ENCODE measurements at places on chromosomes 11 and 22.

DNA sequence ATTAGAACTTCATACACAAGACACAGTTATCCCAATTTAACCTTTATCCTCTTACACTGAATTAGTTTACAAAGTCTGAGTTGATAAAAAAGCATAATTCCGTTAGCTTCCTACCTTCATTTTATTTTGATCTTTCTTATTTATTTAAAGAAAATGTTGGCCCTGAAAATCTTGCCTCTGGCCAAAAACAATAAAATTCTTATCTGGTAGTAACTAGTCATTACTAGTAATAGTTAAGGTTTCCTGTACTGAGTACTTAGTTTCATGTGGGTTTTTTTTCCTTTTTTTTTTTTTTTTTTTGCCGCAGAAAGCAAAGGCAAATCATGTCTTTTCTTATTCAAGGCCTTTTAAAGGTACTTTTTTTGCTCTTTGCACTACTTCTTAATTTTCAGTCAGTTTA, 120.6 kb downstream of the PAX6 start:
- DNase-seq = no peak

- no peak for DNase-seq
Observed at GRCh38 chr11:43738600-43739409, 58.3 kb downstream of the HSD17B12 start.

DNA sequence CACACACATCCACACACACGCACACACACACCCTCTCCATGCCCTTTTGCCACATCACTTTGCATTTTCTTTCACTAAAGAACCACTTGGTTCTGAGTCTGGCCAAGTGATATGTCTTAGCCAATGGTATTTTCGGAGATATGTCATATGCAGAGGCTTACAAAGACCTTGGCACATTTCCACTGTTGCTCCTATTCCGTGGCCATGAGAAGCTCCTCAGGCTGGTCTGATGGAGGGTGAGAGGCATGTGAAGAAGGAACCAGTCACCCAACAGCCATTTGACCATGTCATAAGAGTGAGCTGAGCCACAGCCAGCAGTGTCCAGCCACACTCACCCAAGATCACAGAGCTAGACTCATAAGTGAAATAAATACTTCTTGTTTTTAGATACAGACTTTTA, 212.6 kb upstream of the NAV2 start:
- no peak for DNase-seq

DNA sequence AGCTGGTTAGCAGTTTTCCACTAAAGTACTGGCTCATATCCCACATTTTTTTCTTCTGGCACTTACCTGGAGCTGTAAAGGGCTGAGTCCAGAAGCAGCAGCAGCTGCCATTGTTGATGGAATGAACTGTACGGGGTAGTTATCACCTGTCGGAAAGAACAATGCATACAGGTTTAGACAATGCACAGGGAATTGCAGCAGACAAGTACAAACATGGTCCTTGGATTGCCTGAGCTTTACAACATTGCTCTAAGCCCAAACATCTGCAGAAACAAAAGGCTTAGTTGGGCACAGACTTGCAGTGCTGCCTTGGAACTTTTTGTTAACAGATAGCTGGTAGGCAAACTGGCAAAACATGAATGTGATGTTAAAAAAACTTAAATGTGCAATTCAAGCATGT, 258.8 kb downstream of the SOX6 start:
- no peak for DNase-seq

- DNase-seq = no peak
Observed at GRCh38 chr11:105000797-105001196, 22.2 kb downstream of the CASP5 start.

DNA sequence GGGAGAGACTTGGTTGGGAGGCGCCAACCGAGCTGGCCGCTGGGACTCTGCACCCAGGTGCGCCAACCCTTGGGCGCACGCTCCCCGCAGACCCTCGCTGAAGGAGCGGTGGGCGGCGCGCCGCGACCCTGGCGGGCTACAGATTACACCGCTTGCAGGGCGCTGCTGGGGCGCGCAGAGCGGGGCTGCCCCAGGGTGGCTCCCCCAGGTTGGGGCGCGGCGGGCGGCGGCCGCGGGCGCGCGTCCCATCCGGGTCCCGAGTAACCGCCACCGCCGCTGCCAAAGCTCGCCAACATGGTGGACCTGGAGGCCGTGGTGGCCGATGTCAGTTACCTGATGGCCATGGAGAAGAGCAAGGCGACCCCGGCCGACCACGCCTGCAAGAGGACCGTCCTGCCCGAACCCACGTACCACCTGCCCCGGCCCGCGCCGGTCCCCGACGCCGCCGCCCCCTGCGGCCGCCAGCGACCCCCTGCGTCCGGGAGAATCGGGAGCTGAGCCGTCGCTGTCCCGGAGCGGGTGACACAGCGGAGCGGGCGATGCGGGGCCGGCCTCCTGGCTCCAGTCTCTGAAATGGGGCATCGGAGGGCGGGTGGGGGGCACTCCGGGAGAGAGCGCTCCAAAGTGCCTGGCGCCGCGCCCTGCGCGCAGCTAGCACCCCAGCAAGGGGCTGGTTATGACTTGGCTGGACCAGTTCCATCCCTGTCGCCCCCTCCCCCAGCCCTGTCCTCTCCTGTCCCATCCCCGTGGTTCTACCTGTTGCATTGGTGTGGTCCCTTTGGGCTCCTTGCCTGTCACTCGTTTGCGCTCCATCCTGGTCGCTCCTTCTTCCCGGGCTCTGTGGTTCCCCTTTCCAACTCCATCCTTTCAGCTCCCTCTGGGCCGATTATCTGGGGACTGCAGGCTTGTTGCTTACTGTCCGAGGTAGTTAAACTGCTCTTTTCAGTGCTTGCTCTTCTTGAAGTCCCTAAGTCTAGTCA, 143.3 kb upstream of the GRK3 start:
- no peak for DNase-seq

DNA sequence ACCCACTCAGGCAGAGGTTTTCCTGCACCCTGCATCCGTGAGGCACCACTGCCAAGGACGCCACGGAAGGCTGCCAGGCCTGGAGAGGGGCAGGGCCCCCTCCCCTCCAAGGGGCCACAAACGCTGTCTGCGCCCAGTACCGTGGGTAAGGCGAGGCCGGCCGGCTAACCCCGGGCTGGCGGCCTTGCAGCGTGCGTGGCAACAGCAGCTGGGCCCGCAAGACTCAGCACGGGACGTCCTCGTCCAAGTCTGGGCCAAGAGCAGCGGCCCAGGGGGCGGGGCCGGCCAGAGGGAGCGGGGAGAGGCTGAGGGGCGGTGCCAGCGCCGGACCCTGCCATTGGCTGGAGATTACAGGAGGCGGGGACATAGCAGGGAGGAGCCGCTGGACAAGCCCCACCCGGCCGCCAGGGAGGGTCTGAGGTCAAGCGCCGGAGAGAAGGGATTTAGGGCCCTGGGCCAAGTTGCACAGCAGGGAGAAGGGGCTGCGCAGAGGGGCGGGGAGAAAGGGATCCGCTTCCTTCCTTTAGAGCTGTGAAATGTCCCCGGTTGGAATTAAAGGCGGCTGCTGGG, 16.0 kb downstream of the SLC43A1 start:
- peak; percentile 43 for DNase-seq

- no peak for DNase-seq
Observed at GRCh38 chr11:75333807-75334140, 17.7 kb downstream of the ARRB1 start.

- DNase-seq = no peak
Observed at GRCh38 chr11:124867700-124868099, 2.5 kb downstream of the ROBO3 start.

- no peak for DNase-seq
Observed at GRCh38 chr11:127458561-127458960, 458.0 kb upstream of the KIRREL3 start.

DNA sequence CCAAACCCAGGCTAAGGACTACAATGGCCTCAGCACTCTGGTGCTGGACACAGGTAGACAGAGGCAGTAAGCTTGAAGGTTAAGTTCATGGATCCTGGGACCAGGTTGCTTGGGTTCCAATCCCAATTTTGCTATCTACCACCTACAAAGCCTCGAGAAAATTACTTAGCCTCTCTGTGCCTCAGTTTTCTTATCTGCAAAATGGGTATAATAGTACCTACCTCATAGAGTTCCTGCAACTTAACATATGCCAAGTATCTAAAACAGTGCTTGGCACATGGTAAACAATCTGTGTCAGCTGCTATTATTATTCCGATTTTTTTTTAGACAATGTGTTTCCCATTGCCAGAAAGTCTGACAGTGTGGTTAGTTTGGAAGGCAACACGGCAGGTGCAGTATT, 37.5 kb downstream of the SYN3 start:
- DNase-seq = no peak

DNA sequence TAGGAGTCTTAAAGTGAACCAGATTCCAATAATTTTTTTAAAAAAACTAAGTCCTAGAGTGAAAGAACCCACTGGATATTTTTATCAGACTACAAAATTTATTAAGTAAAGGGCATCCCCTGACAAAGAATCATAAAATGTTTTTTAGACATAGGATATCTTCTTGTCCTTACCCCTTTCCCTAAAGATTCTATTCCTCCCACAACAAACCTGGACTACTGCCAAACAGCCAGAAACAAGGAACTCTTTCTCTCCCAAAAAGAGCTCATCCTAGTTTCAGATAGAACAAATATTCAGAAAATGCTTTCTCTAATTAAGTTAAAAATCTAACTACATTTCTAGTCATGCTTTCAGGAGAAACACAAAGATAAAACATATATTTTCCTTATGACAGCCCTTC, 327.1 kb downstream of the FAM181B start:
- DNase-seq = no peak

- no peak for DNase-seq
Observed at GRCh38 chr11:102430158-102430836, 22.3 kb downstream of the TMEM123 start.

DNA sequence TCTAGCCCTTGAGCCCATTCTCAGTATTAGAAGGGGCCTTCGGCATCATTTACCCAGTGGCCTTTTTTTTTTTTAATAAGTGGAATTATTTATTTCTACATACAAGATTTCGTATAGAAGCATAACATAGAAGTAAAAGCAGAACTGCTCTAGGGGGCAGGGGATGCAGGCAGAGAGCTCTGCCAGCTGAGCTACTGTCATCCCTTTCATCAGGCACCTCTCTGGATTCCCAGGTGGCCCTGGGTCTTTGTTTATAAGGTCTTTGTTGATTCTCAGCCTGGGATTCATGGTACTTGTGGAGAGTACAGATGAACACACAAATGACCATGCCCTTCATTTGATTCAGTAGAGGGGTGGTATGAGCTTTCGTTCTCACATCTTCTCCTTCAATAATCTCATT, 66.4 kb downstream of the GAB2 start:
- no peak for DNase-seq

- no peak for DNase-seq
Observed at GRCh38 chr22:35589071-35589755, 27.9 kb downstream of the MB start.

- DNase-seq = no peak
Observed at GRCh38 chr22:39282645-39283321, 36.6 kb downstream of the RPL3 start.

DNA sequence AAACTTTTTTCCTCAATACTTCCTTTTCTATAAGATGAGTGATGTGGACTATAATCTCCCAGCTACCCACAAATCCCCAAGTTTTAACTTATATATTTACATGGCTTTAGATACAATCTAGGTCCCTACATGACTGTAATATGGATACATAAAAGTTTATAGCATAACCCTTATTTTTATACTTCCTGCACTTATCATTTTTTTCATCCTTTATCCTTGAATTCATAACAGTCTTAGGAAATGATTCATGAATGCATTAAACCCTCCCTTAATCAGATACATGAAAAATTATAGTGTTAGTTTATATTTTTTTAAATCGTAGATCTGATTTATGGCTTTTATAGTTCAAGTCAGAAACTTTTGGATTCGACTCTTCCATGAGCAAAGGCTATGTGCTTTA, 195.8 kb downstream of the MAML2 start:
- no peak for DNase-seq

GRCh38 chr11:75040167-75040770, 51.5 kb downstream of the NEU3 start:
- no peak for DNase-seq

DNA sequence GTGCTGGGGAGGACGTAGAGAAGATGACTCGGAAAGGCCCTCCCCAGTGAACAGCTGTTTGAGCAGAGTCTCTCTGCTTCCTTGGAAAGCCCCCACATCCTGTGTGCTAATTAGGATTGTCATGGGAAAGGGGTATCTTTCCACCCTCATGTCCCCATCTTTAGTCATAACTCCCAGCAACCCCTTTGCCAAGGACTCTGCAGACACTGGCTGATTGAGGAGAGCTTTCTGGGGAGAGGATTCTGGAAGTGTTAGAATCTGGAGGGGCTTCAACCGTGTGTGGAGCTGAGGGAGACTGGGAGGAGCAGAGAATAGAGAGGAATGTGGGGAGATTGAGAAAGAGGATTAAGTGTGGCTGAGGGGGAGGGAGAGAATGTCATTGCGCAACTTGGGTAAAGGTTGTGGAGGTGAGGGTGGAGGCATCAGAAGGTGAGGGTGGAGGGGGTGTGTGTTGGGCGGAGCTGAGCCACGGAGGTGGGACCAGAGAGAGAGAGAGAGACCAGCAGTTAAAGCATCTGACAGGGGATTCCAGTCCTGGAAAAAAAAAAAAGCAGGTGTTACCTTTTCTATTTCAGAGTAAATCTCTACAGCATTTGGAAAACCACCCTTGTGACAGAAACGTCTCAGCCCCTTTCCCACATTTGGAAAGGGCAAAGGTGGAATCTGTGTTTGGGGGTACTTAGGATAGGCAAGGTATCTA, 2.2 kb downstream of the DTX4 start:
- DNase-seq = no peak

GRCh38 chr11:7436657-7437056, 48.6 kb upstream of the OLFML1 start:
- no peak for DNase-seq

DNA sequence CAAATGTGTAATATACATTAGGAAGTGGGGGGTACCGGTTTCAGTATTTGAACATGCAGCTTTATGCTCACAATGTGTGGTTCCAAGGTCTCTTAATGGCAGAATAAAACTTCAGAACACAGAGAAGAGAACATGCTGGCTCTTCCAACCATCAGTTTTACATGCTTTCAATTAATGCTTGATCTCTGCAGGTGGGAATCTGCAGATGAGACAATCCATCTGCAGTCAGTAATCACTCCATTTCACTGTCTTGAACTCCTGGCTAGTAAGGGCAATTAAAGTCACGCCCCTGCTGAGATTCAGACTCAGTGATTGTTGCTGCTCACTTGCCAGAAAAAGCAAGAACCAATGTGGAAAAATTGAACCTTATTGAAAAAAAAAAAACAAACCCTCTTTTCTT, 945.7 kb downstream of the DLG2 start:
- no peak for DNase-seq

DNA sequence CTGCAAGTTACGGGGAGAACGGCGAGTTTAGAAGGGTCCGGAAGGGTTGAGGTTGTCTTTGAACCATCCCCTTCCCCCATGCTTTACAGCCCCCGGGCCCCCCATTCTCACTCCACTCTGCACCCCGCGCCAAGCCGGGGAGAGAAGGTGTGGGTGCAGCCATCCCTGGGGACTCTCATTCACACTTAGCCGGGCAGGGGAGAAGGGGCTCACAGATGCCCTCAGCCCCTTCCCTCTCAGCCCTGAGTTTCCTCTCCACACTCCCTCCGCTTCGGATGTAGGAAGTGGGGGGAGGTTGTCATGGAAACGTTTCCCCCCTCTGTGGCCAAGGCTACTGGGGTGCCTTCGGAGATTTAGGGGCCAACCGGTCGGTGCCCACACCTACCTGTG, 334 bp downstream of the CADM1 start:
- DNase-seq = no peak

GRCh38 chr11:69427906-69428880, 53.3 kb upstream of the LINC01488 start:
- no peak for DNase-seq
